ENCODE measurements at places on chromosomes 5 and 9. TPM values are rescaled to one million over a fixed set of nuclear protein-coding genes. Genes with fewer than 3 reads are reported as not detected.

The ARHGEF39 gene
- 1.0 TPM for total RNA-seq

The REEP2 gene
- total RNA-seq = 1.6 TPM

The CSF1R gene
- total RNA-seq = not detected

The CAMK4 gene
- total RNA-seq = 0.13 TPM

The PRR16 gene
- total RNA-seq = not detected

The SPATA31C2 gene
- not detected for total RNA-seq

The CCDC183 gene
- total RNA-seq = 0.51 TPM

The SLC45A2 gene
- under 0.01 TPM for total RNA-seq

The FAM221B gene
- not detected for total RNA-seq

The AGXT2 gene
- total RNA-seq = not detected

The PCDHGC4 gene
- total RNA-seq = 0.89 TPM

The SLC6A19 gene
- not detected for total RNA-seq

The CATSPER3 gene
- 0.13 TPM for total RNA-seq

The C9orf85 gene
- total RNA-seq = 13.0 TPM

The CCDC180 gene
- 0.51 TPM for total RNA-seq
